ENCODE measurements at places on chromosomes 16 and 17.

- no peak for DNase-seq
These were observed 66.3 kb downstream of the BPTF start for GRCh38 chr17:67891481-67892119.

- DNase-seq: no peak
These were observed 45.0 kb upstream of the GCSH start for GRCh38 chr16:81140930-81141780.

GRCh38 chr16:73408716-73409115 is 360.8 kb upstream of the ZFHX3 start:
- no peak for DNase-seq

- no peak for DNase-seq
These were observed 82.8 kb downstream of the SKAP1 start for GRCh38 chr17:48347177-48347576.

- no peak for DNase-seq
These were observed 3.9 kb upstream of the KRT15 start for GRCh38 chr17:41522301-41523224.

- DNase-seq: no peak
These were observed 24.9 kb downstream of the HMOX2 start for GRCh38 chr16:4501071-4501478.

GRCh38 chr17:59332749-59333377 is 1.4 kb downstream of the YPEL2 start:
- no peak for DNase-seq

DNA sequence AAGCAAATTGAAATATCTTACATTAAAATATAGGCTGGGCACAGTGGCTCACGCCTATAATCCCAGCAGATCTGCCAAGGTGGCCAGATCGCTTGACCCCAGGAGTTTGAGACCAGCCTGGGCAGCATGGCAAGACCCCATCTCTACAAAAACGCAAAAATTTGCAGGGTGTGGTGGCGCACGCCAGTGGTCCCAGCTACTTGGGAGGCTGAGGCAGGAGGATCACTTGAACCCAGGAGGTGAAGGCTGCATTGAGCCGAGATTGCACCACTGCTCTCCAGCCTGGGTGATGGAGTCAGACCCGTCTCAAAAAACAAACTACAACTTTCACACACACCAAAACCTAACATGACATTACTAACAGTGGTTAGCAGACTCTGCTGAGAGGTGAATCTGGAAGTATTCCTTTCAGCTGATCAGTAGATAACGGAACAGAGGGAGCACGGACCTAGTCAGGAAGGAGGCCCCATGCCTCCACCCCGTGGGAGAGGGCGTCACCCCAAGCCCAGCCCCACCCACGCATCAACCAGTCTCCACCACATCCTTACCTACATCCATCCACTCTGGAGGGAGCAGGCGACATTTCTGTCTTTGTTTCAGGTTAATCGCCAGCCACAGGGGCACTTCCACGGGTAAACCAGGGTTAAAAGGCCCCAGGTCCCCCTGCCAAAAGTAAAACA is 1.7 kb downstream of the GINS2 start:
- DNase-seq: no peak

DNA sequence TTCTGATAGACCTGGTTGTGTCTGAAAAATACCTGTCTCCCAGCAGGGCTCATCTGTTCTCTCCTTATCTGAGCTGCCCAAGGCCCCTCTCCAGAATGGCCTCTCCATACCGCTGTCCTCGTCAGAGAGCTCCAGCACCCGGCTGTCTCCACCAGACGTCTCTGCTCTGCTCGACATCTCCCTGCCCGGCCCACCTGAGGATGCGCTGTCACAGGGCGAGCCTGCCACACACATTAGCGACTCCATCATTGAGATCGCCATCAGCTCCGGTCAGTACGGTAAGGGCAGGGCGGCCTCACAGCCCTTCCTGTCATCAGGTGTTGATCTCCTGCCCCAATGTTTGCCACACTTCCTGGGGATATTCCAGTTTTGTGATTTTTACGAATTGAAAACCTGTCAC is 10.2 kb upstream of the JPT2 start:
- no peak for DNase-seq

- no peak for DNase-seq
These were observed 35.9 kb upstream of the KIFC3 start for GRCh38 chr16:57838161-57838560.

- DNase-seq: no peak
These were observed 47.6 kb upstream of the FASN start for GRCh38 chr17:82145550-82146155.

DNA sequence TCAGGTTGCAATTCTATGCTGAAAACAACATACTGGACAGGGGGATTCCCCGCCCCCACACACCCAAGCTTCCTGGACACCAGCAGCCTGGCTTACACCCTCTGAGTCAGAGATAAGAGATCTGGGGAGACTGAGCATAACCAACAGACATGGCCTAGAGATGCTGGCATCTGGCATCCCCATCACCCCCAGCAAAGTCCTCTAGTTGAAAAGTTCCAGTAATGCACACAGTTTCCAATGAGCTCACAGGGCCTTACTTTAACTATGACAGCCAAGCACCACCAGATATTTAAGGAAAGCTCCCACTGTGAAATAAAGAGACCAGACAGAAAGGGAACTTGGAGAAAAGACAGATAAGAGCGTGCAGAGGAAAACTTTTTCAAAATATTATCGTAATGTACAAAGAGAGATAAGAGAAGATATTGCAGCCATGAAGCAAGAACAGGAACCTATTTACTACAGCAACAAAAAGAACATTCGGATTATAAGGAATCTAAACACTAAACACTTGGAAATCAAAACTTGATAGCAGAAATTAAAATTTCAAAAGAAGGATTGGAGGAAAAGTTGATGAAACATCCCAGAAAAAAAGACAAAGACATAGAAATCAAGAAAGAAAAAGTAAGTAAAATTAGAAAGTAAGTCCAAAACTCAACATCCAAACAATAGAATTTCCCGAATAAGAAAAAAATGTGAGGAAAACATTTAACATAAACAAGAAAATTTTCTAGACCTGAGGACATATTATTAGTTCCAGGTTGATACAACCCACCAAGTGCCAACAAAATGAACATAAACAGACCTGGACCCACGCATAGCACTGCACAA is 17.2 kb upstream of the ALOX15 start:
- DNase-seq: no peak

DNA sequence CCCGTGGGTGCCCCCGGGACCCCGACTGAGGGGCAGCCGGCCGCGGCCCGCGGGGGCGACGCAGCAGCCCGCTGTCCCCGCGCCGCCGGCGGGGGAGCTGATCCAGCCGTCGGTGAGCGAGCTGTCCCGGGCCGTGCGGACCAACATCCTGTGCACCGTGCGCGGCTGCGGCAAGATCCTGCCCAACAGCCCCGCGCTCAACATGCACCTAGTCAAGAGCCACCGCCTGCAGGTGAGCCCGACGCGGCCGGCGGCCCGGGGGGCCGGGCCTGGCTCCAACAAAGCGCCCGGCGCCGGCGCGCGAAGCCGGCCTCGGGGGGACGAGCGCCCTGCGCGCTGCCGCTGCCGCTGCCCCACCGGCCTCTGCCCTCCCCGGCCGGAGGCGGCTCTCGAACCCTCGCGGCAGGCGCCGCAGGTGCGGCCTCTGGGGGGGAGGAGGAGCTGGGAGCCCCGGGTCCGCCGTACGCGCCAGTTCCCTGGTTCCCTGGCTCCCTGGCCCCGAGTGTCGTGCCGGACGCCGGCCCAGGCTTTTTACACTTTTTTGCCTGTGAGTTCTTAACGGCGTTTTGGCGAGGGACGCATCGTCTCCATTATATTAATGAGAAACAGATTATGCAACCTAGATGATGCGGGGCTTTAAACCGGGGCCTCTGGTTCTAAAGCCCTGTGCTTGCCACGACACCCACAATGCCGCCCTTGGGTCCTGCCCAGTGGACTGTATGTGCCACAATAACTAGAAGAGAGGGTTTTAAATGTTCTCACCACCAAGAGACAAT is 521 bp downstream of the ATMIN start:
- DNase-seq: no peak

DNA sequence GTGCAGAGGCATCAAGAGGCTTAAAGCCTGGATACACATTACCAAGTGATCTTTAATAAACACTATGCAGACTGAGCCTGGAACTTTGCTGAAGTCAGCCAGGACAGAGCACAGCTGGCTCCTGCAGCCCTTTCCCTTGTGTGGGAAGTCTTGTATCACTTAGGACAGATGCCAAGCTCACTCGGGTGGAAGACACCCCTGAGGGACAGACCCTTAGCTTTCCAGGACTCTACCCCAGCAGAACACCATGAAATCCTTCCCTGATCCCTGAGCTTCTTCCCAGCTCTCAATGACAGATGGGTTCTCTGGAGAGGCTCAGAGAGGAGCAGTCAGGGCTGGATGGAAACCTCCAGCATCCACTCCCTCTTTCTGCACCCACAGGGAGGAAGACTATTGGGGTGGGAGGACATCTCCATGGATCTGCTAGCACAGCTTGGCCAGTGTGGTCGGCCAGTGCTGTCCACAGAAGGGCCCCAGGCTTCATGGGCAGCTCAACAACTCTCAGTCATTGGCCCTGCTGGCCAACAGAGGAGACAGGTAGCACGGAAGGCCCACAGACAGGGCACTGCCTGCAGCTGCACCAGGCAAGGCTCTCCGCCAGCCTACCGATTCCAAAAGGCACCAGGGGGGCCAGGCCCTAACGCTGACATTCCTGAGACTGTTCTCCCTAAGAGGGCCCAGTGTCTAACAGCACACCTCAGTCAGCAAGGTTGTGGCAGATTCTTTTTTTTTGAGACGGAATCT is 15.9 kb downstream of the RAB5C start:
- no peak for DNase-seq

DNA sequence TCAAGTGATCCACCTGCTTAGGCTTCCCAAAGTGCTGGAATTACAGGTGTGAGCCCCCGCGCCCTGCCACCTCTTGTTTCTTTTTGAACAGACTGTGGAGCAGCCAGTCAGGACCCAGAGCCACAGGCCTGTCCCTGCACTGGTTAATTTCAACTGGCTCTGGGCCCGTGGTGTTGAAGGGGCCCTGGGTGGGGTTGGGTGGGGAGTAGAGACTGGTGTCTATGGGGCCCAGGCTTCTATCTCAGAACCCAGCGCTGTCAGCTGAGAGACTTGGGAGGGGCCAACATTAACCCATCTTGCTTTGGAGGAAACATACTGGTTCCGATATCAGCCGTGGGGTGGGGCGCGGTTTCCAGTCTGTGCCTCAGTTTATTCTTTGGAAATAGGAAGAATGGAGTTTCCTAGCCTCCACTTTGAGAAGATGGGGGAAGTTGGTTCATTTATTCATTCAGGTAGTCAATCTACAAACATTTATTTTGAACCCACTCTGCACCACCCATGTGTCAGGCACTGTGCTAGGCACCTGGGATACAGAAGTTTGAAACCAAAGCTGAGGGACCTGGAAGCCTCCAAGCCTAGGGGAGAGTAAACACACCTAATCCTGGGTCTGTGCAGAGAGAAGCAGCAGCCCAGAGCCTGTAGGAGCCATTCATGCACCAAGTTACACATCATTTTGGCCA is 15.5 kb upstream of the SLC4A1 start:
- DNase-seq: no peak

DNA sequence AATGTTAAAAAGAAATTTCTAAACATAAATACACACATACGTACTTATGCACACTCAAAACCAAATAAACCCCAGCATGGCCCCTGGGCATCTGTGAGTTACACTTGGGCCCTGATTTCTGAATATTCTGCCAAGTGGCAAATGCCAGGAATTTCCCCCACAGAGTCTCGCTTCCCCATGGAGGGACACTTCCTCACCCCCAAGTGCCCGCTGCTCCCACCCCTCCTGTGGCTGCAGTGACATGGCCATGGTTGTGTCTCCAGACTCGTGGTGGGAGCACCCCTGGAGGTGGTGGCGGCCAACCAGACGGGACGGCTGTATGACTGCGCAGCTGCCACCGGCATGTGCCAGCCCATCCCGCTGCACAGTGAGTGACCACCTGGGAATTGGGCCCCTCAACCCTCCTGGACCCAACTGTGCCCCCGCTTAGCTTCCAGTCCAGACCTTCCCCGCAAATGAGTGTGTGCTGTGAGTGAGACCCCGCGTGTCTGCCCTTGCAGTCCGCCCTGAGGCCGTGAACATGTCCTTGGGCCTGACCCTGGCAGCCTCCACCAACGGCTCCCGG is 4.0 kb downstream of the ITGAD start:
- no peak for DNase-seq

GRCh38 chr17:42104264-42104663 is 6.0 kb upstream of the ZNF385C start:
- DNase-seq: no peak

DNA sequence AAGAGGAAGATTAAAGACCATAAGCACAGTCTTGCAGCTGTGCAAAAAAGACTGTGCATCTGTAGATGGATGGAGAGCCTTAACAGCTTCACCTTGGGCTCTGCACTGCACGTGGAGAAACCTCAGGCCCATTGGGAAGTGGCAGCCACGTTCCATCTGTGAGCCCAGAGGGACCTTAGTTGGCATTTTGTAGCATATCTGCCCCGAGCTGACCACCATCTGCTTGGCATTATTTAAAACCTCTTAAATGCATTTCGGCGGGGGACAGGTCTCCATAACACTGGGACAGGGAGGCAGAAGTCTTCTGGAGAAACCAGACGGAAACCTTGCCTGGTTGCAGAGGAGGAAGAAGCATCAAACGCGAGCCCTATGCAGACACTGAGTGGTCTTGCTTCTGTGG is 345.6 kb downstream of the CPPED1 start:
- DNase-seq: no peak

Data from T follicular helper cell (primary cell).